Activated T-cell treated with anti-CD3 and anti-CD28 coated beads for 48 hours (primary cell): ENCODE measurements at places on chromosomes 4 and X.

- DNase-seq, result no peak
Observed at GRCh38 chr4:138761638-138762220, 253.9 kb upstream of the NOCT start.

GRCh38 chr4:186587416-186588018 lies 32.1 kb upstream of the MTNR1A start:
- peak; percentile 45 for DNase-seq

GRCh38 chr4:73187325-73187724 lies 71.3 kb downstream of the ANKRD17 start:
- no peak for DNase-seq

GRCh38 chrX:86806786-86807185 lies 658.5 kb downstream of the DACH2 start:
- no peak for DNase-seq

DNA sequence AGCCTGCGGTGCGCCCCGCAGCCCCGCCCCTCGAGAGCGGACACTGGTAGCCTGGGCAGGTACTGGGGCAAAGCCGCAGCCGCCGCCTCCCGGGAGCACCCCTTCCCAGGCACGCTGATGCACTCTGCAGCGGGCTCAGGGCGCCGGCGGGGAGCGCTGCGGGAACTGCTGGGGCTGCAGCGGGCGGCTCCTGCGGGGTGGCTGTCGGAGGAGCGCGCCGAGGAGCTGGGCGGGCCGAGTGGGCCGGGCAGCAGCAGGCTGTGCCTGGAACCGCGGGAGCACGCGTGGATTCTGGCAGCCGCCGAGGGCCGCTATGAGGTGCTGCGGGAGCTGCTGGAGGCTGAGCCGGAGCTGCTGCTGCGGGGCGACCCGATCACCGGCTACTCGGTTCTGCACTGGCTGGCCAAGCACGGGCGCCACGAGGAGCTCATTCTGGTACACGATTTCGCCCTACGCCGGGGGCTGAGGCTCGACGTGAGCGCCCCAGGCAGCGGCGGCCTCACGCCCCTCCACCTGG lies 401 bp downstream of the SOWAHD start:
- peak; percentile 25 for DNase-seq

DNA sequence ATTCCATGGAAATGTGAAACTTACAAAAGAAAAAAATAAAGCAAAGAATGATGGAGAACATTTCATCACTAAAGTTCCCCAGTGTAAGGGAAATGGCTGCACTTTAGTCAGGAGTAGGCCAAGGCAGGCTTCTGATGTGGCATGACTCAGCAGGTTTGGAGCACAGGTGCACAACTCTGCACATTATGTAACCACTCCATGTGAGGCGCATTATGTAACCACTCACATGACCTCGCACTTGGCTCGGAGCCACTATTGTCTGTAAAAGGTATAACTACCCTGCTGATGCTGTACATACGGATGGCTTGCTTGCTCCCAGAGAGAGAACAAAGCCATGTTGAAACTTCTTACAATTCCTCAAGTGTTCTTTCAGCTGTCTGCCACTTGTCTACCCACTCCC lies 727.6 kb downstream of the TRAM1L1 start:
- DNase-seq, result no peak

DNA sequence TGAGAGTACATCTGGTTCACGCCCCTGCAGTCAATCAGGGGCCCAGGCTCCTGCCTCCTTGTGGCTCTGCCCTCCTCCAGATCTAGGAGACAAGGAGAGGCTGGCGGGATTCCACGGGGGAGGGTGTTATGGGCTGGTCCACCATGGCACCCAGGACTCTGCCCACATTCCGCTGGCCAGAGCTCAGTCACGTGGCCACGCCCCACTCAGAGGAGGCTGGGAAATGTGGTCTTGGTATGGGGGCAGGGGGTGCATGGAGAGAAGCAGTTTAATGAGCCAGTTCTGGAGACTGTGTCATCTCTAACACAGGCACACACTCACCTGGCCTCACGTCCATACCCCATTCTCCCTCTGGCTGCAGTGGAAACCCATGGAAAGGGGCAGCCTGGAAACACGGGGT lies 31.5 kb upstream of the PSAPL1 start:
- no peak for DNase-seq

DNA sequence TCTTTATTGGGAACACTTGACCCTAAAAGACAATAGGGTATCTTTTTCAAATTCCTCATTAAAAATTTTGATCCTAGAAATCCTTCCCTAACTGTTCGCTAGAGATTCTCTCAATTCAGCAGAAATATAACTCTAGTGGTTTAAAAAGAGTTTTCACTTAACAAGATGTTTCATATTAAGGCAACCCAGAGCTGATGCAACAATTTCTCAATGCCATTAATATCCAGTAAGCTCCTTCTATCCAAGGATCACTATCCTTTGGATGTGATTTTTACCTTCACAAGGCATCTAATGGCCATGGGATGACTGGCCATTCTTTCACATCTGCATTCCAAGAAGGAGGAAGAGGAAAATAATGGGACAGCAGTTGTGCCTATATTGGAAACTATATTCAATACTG lies 183.4 kb downstream of the ANKRD50 start:
- no peak for DNase-seq

- no peak for DNase-seq
Observed at GRCh38 chr4:74874753-74875367, 58.1 kb upstream of the PARM1 start.
